ENCODE measurements at places on chromosomes 2 and 18.

GRCh38 chr2:190578158-190579057 is 43.9 kb upstream of the NEMP2 start:
- no peak for DNase-seq

GRCh38 chr2:81445176-81445575 is 1140.6 kb upstream of the LRRTM1 start:
- DNase-seq: no peak

DNA sequence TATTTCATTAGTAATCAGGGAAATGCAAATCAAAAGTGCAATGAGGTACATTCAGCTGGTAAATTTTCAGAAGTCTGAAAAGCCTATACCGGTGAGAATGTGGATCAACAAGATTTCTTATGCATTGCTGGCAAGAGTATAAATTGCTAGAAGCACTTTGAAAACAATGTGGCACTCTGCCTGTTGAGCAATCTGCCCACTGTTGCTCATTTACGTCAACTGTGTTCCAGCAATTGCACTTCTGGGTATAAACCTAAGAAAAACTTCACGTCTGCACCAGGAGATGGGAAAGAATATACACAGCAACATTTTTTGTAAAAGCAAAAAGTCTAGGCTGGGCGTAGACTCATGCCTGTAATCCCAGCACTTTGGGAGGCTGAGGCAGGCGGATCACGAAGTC is 40.8 kb downstream of the MTERF4 start:
- DNase-seq: no peak

- DNase-seq: no peak
Observed at GRCh38 chr2:7203056-7203467, 285.9 kb downstream of the RNF144A start.

DNA sequence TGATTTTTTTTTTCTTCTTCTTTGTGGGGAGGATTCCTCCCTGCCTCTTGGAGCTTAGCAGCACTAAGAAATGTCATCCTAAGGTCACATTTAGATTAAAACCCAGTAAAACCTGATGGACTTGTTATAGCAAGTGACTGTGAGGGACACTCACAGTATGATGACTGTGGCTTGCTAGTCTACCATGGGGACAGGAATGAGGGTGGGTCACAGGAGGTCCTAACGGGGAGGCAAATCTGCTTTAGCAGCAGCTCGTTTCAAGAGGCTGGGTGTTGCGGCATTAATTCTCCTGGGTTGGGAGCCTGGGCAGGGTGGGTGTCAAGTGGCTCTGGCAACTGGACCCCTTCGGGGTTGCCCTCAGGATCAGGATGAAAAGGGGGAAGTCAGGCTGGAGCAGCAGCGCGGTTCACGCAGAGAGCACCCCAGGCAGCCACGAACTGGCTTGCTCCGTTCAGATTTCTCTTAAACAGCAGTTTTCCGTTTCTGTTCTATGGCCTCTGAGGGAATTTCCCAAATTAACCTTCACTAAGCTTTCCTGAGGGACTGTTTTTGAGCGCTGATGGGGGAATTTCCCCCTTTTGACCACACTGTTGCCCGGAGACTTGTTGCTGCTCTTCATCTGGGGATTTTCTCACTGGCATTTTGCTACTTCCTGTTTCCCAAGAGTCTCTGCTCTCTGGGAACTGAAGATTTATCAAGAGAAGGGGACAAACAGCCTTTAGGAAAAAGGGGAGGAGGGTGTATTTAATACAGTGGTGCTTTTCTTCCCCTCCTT is 59.8 kb upstream of the PELI1 start:
- no peak for DNase-seq

GRCh38 chr2:231622963-231623362 is 30.3 kb downstream of the TEX44 start:
- DNase-seq: no peak

- no peak for DNase-seq
Observed at GRCh38 chr2:223232896-223233295, 180.9 kb downstream of the KCNE4 start.

GRCh38 chr2:47272031-47272864 is 117.1 kb upstream of the STPG4 start:
- peak; percentile 83 for DNase-seq

GRCh38 chr2:239747274-239747673 is 277.9 kb downstream of the NDUFA10 start:
- DNase-seq: no peak

DNA sequence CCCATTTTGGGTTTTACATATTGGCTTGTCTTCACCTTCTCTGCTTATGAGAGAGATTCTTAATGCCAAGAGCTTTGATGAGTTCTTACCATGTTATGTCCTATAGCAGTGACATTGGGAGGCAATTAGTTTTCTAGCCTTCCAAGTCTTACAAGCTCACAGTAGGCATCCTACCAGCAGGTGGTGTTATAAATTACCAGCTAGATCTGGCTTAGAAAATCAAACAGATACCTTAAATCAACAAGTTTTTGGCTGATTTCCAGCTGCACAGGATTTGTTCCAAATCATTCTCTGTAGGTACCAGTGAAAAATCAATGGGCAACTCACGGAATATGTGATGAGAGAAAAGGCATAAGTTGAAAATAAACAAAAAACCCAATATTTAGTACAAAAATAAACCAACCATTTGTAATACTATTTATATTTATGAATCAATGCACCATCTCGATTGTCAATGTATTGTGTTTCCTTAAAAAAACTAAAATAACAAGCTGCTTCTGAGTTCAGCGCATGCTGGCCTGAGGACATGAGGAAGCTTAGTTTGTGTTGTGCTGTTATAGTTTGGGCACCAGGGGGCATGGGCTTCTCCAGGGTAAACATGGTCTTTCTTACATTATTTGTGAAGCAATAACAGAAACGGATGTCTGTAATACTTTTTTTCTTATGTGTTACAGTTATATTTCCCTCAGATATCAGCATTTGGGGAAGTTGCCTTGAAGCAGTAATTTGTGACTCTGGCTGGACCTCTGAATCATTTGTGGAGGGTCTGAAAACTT is 34.1 kb upstream of the NXPH2 start:
- DNase-seq: no peak

- no peak for DNase-seq
Observed at GRCh38 chr2:134669731-134670669, 48.8 kb downstream of the TMEM163 start.

DNA sequence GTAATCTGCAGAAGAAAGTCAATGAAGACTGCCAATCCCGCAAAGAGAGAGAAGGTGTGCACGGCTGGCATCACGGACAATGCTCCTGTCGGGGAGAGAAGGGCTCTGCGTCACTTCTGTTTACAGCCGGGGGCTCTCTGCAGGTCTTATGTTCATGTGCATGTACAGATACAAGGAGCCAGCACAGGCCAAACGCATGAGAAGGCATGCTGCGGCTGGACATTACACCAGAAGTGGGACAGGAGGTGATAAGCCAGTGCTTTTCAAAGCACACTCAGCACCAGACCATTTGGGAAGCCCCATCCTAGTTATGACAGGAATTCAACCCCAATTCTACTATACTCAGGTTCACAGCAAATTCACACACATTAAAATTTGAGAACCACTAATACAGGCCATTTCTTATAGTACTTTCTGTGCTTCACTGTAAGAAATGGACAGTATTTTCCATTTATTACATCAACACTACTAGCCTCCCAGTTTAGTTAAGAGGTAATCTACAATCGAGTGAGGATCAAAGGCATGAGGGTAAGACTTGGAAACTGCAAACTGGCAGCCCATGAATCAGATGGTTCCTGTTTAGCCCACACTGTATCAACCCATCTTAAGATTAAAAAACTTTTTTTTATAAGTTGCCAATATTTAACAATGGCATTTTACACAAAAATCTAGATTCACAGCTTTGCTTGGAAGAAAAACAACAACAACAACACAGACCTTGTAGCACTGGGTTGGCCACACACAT is 38.2 kb downstream of the RMC1 start:
- DNase-seq: no peak

GRCh38 chr2:65227020-65227455 is 593 bp upstream of the ACTR2 start:
- DNase-seq: no peak

- DNase-seq: no peak
Observed at GRCh38 chr2:187051350-187051749, 202.4 kb upstream of the ZSWIM2 start.

DNA sequence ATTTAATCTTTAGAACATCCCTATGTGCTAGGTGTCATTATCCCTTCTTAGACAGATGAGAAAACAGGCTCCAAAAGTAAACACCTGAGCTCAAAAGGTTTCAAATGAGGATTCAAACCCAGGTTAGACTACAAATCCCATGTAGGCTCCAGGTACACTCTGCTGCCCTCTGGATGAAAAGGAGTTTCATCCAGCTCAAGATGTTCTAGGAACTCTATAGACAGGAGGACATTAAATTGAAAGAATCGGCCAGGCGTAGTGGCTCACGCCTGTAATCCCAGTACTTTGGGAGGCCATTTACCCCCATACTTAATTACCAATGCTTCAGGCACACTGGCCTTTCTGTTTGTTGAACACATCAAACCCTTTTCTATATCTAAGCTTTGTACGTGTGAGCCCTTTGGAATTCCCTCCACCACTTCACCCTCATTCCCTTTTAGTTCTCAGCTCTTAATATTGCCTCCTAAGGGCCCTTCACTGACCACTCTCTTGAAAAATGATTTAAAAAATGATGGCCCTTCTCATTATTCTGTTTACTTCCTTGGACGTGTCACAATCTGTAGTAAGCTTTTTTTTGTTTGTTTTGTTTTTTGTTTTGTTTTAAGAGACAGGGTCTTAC is 10.7 kb downstream of the SLC25A12 start:
- DNase-seq: no peak

DNA sequence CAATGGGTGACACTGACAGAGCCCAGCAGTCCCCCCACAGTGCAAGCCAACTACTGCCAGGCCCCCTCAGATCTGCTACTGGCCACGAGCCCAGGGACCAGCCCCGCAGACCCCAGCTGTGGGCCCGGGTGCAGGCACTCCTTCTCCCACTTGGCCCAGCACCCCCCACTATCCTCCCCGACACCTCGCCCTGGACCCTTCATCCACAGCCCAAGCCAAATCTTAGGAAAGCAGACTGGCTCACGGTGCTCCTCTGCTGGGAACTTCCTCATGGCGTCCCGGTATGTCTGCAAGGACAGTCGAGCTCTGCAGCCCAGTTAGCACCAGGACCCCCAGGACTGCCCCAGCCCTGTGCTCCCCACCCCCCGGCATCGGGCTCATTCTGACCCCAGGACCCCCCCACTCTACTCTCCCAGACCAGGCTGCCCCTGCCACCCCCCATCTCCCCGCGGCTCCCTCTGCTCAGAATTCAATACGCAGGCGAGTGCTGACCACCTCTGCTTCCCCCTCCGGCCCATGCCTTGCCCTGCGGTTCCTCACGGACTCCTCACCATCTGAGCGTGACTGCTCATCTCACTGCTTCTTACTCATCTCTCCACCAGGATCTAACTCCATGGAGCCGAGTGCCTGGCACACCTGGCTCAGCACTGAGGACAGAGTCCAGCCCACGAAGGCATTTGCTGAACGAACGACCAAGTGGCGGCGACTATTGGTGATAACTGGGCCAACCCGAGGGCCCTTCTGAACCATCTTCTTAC is 85.7 kb downstream of the PXDN start:
- DNase-seq: no peak

DNA sequence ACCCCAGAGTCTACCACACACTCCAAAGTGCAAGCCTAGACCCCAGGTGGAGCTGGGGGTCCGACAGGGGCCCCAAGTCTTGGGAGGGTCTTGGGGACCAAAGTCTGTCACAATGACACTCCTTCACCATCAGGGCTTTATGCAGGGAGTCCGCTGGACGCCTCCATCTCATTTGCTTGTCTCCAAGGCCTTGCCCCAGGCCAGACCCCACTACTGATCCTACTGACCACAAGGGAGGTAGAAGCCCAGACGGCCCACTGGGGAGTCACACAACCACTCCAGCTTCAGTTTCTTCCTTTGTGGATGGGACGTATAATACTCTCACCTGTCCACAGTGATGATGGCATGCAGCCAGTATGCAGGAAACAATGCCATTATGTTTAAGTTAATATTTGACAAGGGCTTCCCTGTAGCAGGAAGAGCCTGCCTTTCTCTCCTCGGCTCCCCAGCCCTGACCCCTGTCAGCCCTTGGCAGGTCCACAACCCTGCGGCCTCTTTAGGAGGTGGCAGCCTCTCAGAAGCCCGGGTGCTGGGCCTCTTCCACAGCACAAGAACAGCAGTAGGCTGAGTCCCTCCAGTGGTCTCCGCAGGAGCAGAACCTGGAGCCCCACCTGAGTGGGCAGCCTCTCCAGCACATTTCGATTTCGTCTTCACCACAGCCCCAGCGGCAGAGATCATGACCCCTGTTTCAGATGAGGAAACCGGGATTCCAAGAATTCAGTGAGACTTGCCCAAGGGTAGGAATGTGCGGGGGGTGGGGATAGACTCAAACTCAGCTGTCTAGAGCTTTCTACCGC is 6.5 kb downstream of the BIN1 start:
- DNase-seq: no peak

- no peak for DNase-seq
Observed at GRCh38 chr18:36314754-36315153, 17.2 kb downstream of the FHOD3 start.
